Uterus (tissue), 4 donors: ENCODE measurements at places on chromosomes 3 and 15.

GRCh38 chr3:14156201-14156600, 22.2 kb downstream of the XPC start:
- no peak overlapping the region for H3K4me3 ChIP-seq
- no peak for DNase-seq
- H3K36me3 ChIP-seq, result no peaks in the 10 kb centered on the region
- H3K4me1 ChIP-seq, result no peaks in the 10 kb centered on the region
- H3K27me3 ChIP-seq, result no peaks in the 10 kb centered on the region
- no peak overlapping the region for H3K27ac ChIP-seq

DNA sequence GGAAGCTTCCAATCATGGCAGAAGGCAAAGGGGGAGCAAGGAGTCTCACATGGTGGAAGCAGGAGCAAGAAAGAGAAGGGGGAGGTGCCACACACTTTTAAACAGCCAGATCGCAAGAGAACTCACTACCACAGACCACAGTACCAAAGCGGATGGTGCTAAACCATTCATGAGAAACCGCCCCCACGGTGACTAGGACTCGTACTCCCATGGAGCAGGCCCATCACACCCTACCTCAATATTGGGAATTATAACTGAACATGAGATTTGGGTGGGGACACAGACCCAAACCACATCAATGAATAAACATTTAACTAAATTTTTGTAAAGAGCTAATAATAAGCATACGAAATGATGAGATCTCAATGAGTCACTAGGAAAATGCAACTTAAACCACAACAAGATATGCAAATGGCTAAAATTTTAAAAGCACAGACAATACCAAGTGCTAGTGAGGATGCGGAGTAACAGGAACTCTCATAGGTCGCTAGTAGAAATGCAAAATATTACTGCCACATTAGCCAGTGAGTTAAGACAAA, 10.0 kb downstream of the MRPS25 start:
- no peaks in the 10 kb centered on the region for H3K27me3 ChIP-seq
- H3K4me1 ChIP-seq, result no peaks in the 10 kb centered on the region
- no peak for DNase-seq
- H3K4me3 ChIP-seq, result no peak overlapping the region
- no peak overlapping the region for H3K27ac ChIP-seq
- H3K36me3 ChIP-seq, result no peaks in the 10 kb centered on the region

DNA sequence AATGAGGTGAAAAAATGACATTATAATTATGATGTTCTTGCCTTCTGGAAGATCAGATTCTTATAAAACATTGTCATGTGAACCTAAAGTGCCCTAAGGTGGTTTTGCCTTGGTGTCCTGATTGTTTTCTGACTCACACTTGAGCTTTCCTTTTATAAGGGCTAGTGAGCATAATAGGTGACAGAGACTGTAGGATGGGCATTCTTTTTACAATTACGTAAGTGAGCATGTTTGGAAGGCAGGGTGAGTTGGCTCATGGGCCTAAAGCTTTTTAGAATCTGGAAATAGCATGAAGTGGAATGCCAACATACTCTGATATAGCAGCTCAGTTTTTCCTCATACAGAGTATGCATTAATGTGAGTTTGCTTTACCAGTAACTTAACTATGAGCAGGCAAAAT, 41.2 kb downstream of the CRYBG3 start:
- no peaks in the 10 kb centered on the region for H3K36me3 ChIP-seq
- H3K4me3 ChIP-seq, result no peak overlapping the region
- no peak for DNase-seq
- H3K4me1 ChIP-seq, result no peaks in the 10 kb centered on the region
- H3K27me3 ChIP-seq, result no peaks in the 10 kb centered on the region

GRCh38 chr3:129756871-129757270, 136.6 kb downstream of the TMCC1 start:
- H3K4me1 ChIP-seq, result no peaks in the 10 kb centered on the region
- H3K27me3 ChIP-seq, result no peaks in the 10 kb centered on the region
- H3K4me3 ChIP-seq, result no peak overlapping the region
- H3K27ac ChIP-seq, result no peak overlapping the region
- H3K36me3 ChIP-seq, result no peaks in the 10 kb centered on the region

GRCh38 chr3:31246293-31247062, 286.2 kb upstream of the STT3B start:
- DNase-seq, result no peak
- no peaks in the 10 kb centered on the region for H3K36me3 ChIP-seq

- no peaks in the 10 kb centered on the region for H3K4me1 ChIP-seq
- no peaks in the 10 kb centered on the region for H3K27me3 ChIP-seq
- no peaks in the 10 kb centered on the region for H3K36me3 ChIP-seq
- no peak overlapping the region for H3K4me3 ChIP-seq
Measured at GRCh38 chr15:59306520-59307164, 66.0 kb downstream of the MYO1E start.

- peak overlapping the region; percentile 28 for H3K27ac ChIP-seq
- H3K4me1 ChIP-seq, result peaks cover 10% of the 10 kb centered on the region
- H3K4me3 ChIP-seq, result no peak overlapping the region
- no peaks in the 10 kb centered on the region for H3K36me3 ChIP-seq
Measured at GRCh38 chr3:73504239-73504638, 120.5 kb downstream of the PDZRN3 start.

DNA sequence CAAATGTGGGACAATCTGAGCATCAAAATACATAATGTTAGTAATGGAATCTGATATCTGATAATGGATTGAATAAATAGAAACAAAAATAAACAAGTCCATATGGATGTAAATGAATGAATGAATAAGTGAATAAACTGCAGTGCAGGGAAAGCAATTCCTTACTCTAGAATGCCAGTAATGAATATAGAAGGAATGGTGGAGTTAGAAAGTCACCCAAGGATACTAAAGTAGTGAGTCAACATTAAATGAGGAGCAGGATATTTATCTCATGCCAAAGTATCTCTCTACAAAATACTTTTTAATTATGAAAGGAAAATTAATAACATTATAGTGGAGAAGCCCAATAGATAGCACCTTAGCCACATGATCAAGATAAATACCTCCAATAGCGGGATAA, 300.3 kb downstream of the FEZF2 start:
- no peaks in the 10 kb centered on the region for H3K27me3 ChIP-seq
- DNase-seq, result no peak
- H3K4me1 ChIP-seq, result no peaks in the 10 kb centered on the region
- H3K36me3 ChIP-seq, result no peaks in the 10 kb centered on the region
- H3K4me3 ChIP-seq, result no peak overlapping the region

GRCh38 chr3:29745232-29745870, 464.5 kb downstream of the RBMS3 start:
- no peaks in the 10 kb centered on the region for H3K27me3 ChIP-seq
- H3K4me1 ChIP-seq, result no peaks in the 10 kb centered on the region
- DNase-seq, result no peak

GRCh38 chr3:136247855-136248590, 2.1 kb upstream of the PCCB start:
- H3K27ac ChIP-seq, result no peak overlapping the region
- no peaks in the 10 kb centered on the region for H3K4me1 ChIP-seq
- no peaks in the 10 kb centered on the region for H3K36me3 ChIP-seq
- H3K4me3 ChIP-seq, result no peak overlapping the region
- no peaks in the 10 kb centered on the region for H3K27me3 ChIP-seq

GRCh38 chr3:197454014-197454413, 101.8 kb downstream of the BDH1 start:
- H3K4me3 ChIP-seq, result no peak overlapping the region
- H3K27ac ChIP-seq, result no peak overlapping the region
- H3K27me3 ChIP-seq, result no peaks in the 10 kb centered on the region
